Kidney epithelial cell (primary cell): ENCODE measurements at places on chromosomes 6 and 20.

- DNase-seq = peak; percentile 73
These were observed 246.1 kb downstream of the TFAP2C start for GRCh38 chr20:56875052-56875659.

- no peak for DNase-seq
These were observed 24.4 kb downstream of the FOXQ1 start for GRCh38 chr6:1336246-1336843.

- no peak for DNase-seq
These were observed 149.8 kb downstream of the BTBD9 start for GRCh38 chr6:38489951-38490350.

DNA sequence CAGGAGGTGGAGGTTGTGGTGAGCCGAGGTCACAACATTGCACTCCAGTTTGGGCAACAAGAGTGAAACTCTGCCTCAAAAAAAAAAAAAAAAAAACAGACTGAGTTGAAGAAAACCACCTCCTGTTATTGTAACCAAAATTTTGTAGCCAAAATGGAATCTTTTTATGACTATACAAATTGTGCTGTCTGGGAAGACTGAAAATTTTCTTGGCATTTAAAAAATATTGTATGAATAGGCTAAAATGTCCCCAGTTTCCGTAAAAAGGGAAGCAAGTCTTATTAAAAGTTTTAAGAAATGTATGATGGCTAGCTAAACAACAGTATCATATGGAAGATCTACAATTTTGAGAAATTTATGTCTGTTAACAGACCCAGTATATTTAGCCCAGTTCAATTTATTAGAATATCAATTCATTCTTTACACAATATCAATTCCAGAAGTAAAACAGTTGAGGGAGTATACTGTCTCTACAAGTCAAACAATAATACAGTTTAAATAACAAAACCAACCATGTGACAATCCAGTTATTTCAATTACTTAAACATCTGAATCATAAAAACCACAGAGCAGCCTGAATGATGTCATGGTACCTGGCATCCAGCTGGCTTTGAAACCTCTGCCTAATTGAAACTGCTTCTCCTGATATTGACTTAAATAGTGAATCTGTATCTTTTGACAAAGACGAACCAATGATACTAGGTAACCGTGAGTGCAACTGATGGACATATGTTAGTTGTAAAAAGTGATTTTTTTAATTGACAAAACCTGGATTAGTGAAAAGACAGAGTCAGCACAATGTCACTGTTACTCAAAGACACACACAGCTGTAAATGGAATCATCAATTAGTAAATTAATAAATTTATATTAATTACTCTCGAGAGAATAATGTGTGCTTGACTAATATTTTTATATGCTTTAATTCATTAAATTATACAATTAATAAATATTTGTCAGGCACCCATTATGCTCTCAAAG, 166.6 kb upstream of the MARCKS start:
- peak; percentile 91 for DNase-seq

DNA sequence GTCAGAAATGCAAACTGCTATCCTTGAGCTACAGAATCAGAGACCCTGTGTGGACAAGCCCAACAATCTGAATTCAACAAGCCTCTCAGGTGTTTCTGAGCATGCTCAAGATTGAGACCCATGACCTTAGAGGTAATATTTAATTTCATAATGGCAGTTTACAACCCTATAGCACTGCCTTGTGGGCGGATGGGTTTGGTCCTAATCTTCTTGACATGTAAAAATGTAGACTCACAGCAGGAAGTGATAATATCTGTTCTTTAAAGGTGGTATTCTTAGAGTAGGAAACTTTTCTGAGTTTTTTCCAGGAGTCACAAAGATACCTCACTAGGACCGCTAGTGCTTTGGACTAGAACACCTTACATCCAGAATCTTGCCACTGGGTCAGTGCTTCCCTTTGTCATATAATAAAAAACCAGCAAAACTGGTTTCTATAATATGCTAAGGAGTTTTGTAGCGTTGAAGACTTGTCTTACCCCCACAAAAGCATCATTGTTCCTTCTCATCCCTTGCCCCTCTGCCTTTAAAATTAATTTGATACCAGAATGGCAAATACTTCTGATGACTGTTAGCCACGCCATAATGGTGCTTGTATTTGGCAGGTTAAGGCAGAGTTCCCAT, 52.6 kb downstream of the E2F3 start:
- DNase-seq = no peak

- no peak for DNase-seq
These were observed 154.9 kb downstream of the OR2B2 start for GRCh38 chr6:27757307-27757706.

DNA sequence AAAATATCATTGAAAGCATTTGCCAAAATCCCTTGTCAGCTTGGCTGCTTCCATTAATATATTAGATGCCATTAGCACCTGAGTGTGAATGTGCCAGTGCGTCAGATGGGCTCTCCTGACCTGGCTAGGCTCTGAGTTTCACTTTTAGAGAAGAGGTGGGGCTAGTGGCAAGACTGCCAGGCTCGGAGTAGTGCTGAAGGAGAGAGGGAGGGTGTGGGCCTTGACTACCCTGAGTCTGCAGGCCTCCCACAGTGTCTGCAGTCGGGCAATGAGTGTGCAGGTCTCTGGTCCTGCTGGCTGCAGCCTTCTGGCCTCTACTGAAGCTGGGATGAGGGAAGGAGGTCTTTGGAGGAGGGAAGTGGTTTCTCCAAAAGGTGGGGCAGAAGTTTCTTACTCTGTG, 34.6 kb upstream of the PNPLA1 start:
- DNase-seq = no peak

DNA sequence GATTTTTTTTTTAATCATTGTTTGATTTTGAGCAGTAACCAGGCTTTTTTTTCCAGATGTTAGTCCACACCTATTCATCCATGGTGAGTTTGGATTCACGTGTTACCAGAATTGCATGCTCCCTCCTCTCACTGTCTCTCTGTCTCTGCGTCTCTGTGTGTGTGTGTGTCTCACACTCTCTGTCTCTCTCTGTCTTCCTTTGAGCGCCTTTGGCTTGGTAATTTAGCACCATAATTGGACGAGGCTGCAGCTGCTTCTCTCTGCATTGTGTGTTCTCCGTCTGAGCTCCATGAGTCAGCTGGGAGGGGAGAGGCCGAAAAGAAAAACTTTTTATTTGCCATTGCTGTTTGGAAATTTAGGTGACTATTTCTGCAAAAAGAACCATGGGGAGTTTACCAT, 3.4 kb downstream of the TFAP2B start:
- DNase-seq = peak; percentile 16

DNA sequence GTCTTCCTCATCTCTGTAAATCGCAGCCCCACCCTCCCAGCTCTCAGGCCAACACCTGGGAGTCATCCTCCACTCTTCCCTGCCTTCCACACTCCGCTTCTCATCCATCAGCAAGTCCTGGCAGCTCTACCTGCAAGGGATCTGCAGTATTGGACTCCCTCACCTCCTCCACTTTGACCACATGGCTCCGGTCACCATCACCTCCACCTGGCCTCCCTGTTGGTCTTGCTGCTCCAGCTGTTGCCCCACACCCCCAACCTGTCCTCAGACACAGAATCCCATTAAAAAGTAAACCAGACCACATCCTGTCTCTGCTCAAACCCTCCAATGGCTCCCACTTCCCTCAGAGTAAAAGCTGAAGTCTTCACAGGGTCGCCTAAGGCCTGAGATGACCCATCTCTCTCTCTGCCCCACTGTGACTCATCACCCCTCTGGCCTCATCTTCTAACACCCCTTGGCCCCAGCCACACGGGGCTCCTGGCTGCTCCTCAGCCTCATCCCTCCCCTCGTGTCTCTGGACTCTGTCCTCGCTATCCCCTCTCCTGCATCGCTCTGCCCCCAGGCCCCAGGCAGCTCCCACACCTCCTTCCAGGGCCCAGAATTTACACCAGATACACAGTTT, 185.1 kb upstream of the SULF2 start:
- DNase-seq = no peak

GRCh38 chr6:41522780-41523548, 23.2 kb upstream of the FOXP4 start:
- no peak for DNase-seq

GRCh38 chr20:50335866-50336265, 145.2 kb downstream of the CEBPB start:
- no peak for DNase-seq

- no peak for DNase-seq
These were observed 34.6 kb downstream of the JAG1 start for GRCh38 chr20:10639077-10639736.

- DNase-seq = no peak
These were observed 329.3 kb upstream of the RNF24 start for GRCh38 chr20:4344670-4345069.

DNA sequence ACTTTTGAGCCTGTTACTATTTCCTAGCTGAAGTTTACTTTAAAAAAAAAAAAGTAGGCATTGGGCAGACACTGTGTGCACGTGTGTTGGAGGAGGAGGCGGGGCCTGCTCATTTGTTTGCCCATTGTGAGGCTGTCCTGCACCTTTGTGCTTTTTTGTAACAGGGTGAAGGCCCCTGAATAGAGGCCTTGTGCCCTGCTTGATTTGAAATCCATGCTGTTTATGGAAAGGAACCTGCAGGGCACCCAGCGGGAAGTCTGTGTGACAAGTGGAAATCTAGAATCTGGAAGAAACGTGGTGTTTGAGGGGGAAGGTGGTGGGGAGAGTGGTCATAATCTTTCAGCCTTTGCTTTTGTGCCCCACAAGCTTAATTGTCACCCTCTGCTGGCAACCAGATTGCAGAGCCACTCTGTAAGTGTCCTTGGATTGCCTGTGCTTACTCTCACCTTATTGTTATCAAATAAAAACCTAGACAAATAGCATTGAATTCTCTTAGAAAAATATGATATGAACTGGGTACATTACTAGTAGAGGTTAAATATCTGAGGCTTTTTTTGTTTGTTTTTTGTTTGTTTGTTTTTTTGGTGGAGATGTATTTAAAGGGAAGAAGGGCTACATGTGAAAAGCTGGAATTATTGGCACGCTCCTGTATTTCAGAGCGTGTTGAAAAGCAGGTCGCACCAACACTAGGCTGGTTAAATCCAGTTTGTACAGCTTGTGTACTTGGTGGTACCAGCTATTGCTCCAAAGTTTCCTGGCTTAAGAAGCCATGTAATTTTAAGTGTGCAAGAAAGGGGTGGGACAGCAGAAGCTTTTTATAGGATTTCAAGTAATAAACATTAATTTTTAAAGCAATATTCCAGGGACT, 156.3 kb downstream of the ARID1B start:
- no peak for DNase-seq

- DNase-seq = no peak
These were observed 1590.8 kb downstream of the GRIK2 start for GRCh38 chr6:102984357-102984756.

GRCh38 chr6:23244300-23244699, 674.9 kb downstream of the HDGFL1 start:
- peak; percentile 34 for DNase-seq

- no peak for DNase-seq
These were observed 291.1 kb downstream of the DHX35 start for GRCh38 chr20:39253051-39253755.

GRCh38 chr20:53921443-53921973, 148.9 kb downstream of the BCAS1 start:
- no peak for DNase-seq

DNA sequence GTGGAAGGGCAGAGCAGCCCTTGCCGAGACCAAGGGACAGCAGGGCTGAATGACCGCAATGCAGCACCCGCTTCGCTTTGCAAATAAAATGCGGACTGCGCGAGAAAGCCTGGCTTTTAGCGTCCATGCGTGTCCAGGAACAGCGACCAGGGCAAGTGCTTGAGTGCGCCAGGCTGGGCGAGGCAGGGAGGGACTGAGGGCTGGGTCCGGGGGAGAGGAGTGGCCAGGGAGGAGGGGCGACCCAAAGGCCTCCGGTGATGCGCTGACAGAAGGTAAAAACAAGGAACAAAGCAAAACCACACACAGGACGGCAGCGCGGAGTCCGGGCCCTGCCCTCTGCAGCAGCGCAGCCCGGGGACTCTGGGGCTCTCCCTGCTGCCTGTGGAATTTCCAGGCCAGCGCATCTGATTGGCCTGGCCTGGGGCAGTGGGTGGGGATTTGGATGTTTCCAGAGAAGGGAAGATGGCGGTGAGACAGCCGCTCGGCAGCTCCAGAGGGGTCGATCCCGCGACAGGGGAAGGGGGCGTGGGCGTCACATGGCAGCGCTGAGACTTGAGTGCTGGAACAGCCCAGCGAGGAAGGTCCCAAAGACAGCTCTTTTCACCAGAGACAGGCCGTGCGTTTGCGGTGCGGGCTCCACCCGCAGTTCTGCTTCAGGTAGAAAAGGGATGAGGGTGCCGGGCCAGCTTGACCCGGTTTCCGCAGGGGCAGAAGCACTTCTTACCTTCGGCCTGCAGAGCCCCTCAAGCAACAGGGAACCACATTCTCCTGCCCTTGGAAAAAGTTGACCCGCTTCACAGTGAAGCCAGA, 51.8 kb downstream of the SSR1 start:
- DNase-seq = peak; percentile 79

DNA sequence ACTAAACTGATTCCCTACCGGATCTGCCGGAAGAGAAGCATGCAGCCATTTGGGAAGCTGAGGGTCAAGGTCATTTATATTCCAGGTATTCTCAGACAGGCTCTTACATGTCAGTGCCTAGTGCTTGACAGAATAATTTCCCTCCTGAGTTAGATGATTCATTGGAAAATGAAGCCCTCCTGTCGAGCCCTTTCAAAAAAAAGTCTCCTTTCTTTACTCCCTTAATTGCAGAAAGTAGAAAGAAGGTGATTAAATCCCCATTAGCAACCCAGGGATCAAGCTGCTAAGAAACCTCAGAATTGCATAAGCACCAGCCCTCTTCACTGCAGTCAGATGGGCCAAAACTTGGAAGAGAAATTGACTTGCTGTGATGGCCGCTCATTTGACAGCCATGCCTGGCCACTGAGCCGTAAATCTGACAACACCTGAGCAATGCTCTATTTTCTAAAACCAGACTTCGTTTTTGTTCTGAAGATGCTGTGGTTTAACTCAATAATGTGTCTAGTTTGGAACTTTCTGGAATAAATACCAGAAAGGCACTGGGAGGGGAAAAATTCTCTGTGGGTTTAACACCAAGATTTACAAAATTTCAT, 61.0 kb upstream of the ARMH2 start:
- DNase-seq = no peak

- DNase-seq = no peak
These were observed 98.9 kb downstream of the KIF16B start for GRCh38 chr20:16474363-16474762.
